ENCODE measurements at places on chromosomes 4 and X. TPM values are rescaled to one million over a fixed set of nuclear protein-coding genes. Genes with fewer than 3 reads are reported as not detected.

GRCh38 chrX:53684415-53685192, 1.9 kb downstream of the HUWE1 start:
- no peak for DNase-seq

DNA sequence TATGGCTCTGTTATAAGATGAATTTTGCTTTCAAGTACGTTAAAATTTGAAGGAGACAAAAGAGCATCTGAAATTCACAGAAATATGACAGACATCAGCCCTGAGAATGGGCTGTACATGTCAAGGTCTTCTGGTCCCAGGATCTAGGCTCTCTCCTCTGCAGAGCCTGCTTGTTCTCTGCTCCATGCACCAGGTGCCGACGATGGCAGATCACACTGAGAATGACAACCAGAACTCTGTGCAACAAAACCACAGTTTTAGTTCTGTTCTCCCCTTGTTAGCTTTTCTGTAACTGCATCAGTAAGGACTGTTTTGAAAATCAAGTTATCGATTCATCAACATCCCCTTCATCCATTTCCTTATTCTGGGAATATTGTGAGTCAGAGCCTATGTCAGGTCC, 30.9 kb upstream of the LGI2 start:
- DNase-seq, result no peak

RIPPLY1 gene
- total RNA-seq, result 1.2 TPM

EXOC1 gene
- 10.3 TPM for total RNA-seq

MRFAP1L1 gene
- 41.8 TPM for total RNA-seq

Data from liver (tissue), 10 donors.